ENCODE measurements at places on chromosomes 5 and 9. TPM values are rescaled to one million over a fixed set of nuclear protein-coding genes. Genes with fewer than 3 reads are reported as not detected.

The S100Z gene
- polyA plus RNA-seq: not detected

The SMC5 gene
- polyA plus RNA-seq: 7.7 TPM

The KIF4B gene
- not detected for polyA plus RNA-seq

DNA sequence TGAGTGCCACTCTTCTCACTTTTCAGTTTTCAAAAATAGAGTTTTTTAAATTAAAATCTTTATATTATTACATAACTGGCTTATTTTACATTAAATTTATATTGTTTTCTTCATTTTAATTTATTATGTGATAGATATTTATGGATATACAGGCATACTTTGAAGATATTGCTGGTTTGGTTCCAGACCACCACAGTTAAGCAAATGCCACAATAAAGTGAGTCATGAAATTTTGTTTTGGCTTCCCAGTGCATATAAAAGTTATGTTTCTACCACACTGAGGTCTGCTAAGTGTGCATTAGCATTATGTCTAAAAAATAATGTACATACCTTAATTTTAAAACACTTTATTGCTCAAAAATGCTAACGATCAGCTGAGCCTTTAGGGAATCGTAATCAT lies 47.4 kb downstream of the NDUFS4 start:
- DNase-seq: no peak

DNA sequence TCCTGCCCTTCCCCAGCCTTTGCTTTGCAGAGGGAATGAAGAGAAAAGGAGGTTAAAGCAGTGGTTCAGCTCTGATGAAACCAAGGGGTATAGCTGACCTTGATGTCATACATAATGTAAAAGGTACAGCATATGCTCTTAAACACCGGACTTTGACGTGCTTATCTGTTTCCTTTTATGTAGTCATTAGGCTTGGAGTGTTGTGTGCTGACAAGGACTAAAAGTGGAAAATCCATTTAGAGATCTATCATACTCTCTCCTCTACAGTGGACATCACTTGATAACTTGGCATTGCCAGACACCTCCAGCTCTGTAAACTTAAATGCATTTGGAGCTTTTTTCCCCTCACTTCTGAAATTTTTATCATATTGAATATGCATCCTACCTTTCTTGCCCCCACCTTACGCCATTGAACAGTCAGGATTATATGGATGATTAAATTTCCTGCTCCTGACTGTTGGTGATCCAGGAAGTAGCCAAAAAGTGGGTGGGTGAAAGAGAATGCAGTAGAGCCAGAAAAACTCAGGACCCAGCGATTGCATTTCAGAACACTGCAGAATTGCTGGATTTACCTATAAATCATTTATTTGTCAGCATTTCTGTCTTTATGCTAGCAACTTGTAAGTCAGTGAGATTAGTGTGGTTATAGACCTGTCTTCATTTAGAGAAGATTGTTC lies 4.1 kb downstream of the TNFAIP8 start:
- DNase-seq: no peak

DNA sequence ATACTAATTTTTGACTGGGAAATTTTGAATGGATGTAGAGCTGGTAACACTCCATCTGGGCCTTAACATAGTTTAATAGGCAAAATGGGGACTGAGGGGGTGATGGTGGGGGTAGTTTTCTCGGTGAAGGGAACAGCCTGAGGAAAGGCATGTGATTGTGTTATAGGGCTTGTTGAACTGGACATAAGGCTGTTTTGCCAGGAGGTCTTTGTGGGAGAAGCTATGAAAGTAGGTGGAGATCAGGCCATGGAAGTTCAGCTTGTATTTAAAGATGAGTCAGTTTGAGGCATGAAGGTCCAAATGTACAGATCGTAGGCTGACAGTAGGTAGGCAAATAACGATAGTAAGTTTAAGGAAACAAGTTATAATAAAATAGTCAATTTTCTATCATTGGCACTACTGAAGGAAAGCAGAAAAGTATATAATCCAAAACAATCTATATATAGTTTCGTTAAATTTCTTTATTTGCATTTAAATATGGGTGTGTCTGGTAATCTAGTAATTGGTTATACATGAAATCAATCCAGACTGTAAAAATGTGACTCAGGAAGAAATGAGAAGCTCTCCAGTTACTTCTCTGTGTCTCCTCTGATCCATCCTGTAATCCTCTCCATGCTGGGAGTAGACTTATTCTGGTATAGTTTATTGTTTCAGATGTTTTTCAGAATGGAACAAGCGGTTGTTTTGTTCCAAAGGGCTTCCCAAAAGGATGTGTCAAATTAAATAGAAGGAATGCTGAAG lies 2.8 kb downstream of the CSNK1G3 start:
- DNase-seq: no peak

DNA sequence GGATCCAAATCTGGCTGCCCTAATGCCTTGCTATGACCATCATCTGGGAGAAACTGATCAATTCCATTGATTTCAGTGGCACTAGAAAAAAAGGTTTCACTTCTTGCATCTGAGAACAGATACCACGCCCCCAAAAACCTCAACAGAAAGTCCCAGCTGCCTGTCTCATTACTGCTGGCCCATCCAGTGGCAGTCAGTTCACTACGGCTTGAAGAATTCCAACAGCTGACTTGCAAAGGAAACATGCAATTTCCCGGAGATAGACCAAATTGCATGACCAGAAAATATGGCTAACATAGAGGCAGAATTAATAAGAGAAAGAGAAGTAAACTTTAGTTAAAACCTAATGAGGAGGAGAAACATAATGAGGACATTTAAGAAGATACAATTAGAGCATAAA lies 48.6 kb downstream of the UGCG start:
- DNase-seq: no peak

GRCh38 chr5:167304834-167305469 lies 986.5 kb upstream of the WWC1 start:
- no peak for DNase-seq

- DNase-seq: no peak
Observed at GRCh38 chr5:91538179-91538578, 155.1 kb upstream of the ARRDC3 start.

- DNase-seq: no peak
Observed at GRCh38 chr9:99419070-99419469, 197.0 kb downstream of the SEC61B start.

DNA sequence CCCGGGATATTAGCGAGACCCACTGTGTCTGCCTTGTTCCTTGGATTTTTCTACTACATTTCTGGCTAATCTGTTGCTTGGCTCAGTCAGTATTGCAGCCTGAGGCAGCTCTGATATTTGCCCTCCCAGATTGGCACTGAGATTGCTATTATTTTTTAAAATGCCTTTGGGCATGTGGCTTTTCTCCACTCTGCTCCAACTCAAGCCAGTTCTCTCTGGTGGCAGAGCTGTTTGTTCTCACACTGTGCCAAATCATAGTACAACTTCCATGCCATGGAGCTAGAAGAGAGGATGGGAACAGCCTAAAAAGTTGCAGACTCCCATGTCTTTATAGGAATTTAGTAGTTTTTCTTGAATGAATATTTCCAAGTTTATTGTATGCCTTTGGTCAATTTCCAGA lies 155.9 kb upstream of the ATP10B start:
- no peak for DNase-seq

All from right cardiac atrium (tissue), 5 donors.